Thyroid gland (tissue), 4 donors: ENCODE measurements at places on chromosomes 1 and 21.
A peak's percentile ranks its signal among the peaks of the same experiment; 100 is the strongest.

DNA sequence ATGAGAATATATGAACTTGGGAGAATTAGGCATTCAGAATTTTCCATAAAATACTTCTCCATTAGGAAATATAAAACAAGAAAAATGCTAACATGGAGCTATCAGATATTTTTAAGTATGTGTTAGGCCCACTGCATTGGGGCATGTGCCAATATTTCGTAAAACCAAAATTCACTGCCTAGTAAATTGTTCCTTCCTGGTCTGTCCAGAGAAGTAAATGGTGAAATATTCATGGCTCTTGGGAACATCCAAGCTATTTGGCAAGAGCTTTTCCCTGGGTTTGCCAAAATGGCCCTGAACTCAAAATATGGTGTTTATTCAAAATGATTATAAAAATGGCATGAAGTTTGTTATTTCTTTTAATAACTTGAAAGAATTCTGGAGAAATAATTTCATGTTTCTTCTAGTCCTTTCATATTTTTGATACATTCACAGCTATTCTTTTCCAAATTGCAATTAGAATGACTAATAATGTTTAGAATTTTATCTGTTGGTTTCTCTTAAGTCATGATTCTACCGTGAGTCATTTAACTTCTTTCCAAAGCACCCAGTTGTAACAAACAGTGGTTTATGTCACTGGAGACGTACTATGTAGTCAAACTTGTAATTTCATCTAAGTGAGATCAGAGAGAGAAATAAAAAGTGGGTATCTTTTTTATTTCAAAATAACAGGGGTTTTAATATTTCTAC, 25.7 kb upstream of the SLC19A2 start:
- DNase-seq: no peak

- DNase-seq: no peak
These were observed 301.8 kb upstream of the NRIP1 start for GRCh38 chr21:15366555-15366954.

GRCh38 chr21:43271452-43272020, 102.7 kb downstream of the CRYAA start:
- no peak for DNase-seq

GRCh38 chr1:111571987-111572386, 47.6 kb upstream of the RAP1A start:
- no peak for DNase-seq

GRCh38 chr1:240190881-240191401, 99.3 kb downstream of the FMN2 start:
- DNase-seq: peak; percentile 42

GRCh38 chr1:216822480-216822879, 99.3 kb upstream of the ESRRG start:
- no peak for DNase-seq

- DNase-seq: no peak
These were observed 306.4 kb downstream of the DUSP10 start for GRCh38 chr1:221435504-221435904.

GRCh38 chr1:51989582-51990477, 670 bp downstream of the RAB3B start:
- DNase-seq: no peak

DNA sequence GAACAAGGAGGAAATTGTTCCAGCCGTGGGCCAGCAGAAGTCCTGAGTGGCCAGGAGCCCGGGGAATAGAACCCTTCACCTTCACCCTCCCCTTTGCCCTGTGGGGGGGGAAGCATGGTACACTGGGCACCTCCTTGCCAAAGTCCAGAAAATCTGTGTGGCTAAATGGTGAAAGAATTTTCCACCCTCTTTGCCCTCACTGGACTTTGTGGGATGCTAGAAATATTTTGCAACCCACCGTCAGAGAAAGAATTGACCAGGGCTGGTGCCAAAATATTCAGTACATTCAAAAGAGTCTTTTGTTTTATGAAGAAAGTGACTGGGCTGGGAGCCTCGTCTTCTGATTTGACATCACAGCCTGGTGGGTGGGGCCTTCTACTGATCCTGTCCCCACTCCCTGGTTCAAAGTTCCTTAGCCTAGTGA, 14.6 kb downstream of the NFASC start:
- DNase-seq: no peak

- no peak for DNase-seq
These were observed 53.0 kb downstream of the DMRTB1 start for GRCh38 chr1:53511933-53512806.

DNA sequence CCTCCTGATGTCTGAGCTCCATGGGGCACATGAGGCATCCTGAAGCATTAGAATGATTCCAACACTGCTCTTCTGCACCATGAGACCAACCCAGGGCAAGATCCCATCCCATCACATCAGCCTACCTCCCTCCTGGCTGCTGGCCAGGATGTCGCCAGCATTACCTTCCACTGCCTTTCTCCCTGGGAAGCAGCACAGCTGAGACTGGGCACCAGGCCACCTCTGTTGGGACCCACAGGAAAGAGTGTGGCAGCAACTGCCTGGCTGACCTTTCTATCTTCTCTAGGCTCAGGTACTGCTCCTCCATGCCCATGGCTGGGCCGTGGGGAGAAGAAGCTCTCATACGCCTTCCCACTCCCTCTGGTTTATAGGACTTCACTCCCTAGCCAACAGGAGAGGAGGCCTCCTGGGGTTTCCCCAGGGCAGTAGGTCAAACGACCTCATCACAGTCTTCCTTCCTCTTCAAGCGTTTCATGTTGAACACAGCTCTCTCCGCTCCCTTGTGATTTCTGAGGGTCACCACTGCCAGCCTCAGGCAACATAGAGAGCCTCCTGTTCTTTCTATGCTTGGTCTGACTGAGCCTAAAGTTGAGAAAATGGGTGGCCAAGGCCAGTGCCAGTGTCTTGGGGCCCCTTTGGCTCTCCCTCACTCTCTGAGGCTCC, 11.1 kb upstream of the RASSF5 start:
- peak; percentile 58 for DNase-seq

GRCh38 chr1:67209521-67209920, 43.3 kb downstream of the IL23R start:
- DNase-seq: no peak

- peak; percentile 66 for DNase-seq
These were observed at the start of gene LYST for GRCh38 chr1:235866205-235866912. Gene LYST (minus strand): TSS chr1:235866906. CDS start chr1:235830417, 36,489 bp downstream.

DNA sequence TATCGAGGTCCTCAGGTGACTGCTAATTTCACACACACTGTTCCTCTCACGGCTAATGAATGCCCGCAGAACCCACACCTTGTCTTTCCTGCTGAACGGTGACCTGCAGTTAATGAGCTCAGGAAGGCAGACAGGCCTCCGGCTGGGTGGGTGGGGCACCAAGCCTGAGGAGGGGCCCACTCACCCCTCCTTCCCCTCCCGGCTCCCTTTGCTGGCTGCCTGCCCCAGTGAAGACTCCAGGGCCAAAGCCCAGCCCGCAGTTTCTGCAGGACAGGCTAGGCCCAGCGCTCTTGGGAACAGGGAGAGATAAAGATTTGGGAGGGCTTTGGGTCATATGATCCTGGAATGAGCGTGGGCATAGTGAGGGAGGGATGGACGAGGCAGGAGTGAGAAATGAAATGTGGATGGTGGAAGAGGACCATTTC, 26.4 kb downstream of the FOXO6 start:
- DNase-seq: peak; percentile 96
